ENCODE measurements at places on chromosomes 13 and 19. TPM values are rescaled to one million over a fixed set of nuclear protein-coding genes. Genes with fewer than 3 reads are reported as not detected.

- DNase-seq: no peak
These were observed 586.8 kb upstream of the MIR17HG start for GRCh38 chr13:90760639-90761038.

DNA sequence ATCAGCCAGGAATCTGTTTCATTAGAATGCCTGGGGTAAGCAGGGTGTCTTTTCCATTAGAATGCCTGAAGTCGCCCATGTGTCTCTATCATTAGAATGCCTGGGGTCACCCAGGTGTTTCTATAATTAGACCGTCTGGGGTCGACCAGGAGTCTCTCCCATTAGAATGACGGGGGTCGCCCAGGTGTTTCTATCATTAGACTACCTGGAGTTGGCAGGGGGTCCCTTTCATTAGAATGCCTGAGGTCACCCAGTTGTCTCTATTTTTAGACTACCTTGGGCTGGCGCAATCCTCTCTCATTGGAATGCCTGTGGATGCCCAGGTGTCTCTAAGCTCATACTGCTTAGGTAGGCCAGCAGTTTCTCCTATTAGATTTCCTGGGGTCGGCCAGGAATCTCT is 1447.6 kb downstream of the UQCRFS1 start:
- no peak for DNase-seq

GRCh38 chr19:41226053-41226873 is 7.2 kb downstream of the AXL start:
- no peak for DNase-seq

DNA sequence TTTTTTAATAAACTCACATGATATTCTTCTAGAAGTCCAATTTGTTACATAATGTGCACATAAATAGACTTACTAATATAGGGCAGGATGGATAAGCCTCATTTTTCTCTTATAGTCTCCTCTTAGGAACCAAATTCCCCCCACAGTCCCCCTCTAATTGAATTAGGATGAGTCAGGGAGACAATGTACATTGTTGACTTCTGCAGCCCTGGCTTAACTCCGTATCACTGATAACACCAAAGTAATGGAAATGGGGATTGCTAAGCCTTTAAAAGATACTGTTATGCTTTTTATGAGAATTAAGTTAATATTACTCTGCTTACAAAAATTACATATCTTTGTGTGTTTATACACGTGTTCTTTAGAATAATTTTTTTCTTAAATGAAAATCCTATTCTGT is 5.1 kb upstream of the PCDH9 start:
- DNase-seq: no peak

Gene FAM216B
- total RNA-seq: not detected

DNA sequence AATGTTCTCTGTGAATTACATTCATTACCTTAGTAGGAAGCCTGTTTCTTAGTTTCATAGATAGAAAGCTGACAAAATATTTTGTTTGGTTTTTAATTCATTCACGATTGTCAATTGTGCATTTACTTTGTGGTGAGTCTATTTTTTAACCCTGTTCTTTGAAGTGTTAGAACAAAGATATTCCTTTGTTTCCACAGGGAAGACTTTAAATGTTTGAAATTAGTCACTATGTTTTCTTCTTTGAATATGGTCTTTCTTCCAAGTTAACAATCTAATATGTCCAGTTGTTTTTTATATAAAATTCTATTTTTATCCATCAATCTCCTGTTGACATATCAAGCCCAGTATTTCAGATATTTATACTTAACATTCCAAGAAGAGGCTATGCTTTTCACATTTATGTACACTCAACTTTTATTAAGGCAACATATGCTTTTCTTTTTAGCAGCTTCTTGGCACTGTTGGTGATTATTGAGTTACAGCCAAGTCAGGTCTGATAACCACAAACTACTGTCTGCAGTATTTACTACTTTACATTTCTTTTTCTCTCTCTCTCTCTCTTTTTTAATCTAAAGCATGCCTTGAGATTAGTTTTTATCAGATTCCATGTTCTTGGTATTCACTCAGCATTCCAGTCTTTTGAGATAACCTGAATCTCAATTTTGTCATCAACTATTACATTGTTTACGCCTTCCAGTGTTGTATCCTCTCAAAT is 812.8 kb upstream of the SLC10A2 start:
- no peak for DNase-seq

DNA sequence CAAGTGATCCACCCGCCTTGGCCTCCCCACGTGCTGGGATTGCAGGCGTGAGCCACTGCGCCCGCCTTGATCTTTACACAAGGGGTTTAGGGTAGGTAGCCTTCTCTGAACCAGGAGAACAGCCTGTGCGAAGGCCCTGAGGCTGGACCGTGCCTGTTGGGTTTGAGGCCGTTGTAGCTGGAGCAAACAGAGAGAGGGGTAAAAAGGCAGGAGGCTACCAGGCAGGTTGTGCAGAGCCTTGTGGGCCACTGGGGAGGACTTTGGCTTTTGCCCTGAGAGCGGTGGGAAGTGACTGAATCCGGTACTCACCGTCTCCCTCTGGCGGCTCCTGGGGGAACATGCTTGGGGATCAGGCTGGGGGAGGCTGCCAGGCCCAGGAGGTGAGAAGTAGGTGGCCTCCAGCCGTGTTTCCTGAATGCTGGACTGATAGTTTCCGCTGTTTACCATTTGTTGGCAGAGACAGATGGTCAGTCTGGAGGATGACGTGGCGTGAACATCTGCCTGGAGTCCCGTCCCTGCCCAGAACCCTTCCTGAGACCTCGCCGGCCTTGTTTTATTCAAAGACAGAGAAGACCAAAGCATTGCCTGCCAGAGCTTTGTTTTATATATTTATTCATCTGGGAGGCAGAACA is 24.6 kb downstream of the SPC24 start:
- DNase-seq: peak; percentile 54

Gene NKPD1
- total RNA-seq: 0.13 TPM

Gene FOXO1
- total RNA-seq: 32.9 TPM

Gene NCLN
- 96.0 TPM for total RNA-seq

Gene CYP4F11
- total RNA-seq: not detected

Gene CGB1
- not detected for total RNA-seq

DNA sequence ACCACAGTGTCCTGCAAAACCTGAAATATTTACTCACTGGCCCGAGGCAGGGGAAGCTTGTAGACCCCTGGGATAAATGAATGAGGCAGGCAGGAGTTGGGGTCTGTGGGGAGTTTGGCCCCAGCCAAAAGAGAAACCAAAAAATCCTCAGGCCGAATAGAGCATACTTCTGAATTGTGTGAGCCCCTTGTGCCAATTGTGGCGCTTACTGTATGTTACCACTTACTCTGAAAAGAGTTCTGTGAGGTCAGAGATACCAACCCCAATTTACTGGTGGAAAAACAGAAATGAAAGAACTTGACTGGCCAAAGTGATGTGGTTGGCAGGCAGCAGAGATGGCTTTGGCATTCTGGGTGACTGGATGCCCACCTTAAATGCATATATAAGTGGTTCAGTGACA is 6.9 kb downstream of the CARM1 start:
- no peak for DNase-seq

DNA sequence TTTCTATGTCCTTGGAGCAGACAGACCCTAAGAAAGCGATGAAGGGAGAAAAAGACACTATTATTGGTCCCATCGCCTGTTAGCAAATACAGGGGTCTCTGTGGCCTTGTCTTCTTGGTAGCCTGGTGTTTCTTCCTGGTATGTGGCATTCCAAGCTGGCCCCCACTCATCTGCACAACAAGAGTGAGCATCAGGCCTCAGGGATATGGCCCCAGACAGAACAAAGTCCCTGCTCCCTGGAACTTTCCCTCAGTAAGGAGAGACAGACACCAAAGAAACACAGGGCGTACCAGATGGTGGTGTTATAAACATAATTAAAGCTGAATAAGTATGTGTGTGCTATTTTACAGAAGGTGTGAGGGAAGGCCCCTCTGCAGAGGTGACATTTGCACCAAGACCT is 48.2 kb upstream of the KPNA3 start:
- no peak for DNase-seq

DNA sequence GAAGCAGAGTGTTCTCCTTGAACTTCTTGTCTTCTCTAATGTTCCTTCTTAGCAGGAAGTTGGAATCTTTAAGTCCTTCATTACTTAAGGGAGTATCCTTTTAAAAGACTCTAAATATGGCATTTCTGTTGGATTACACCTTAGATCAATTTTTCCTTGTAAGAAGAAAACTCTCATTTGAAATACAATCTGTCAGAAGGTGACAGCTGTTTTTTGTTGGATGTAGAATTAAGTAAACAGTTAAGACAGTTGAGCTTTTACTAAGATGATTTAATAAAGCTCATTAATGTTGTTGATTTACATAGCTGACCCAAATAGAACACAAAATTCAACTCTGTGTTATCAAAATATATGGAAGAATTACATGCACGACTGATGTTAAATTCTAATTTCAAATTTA is 16.7 kb upstream of the MBNL2 start:
- no peak for DNase-seq

DNA sequence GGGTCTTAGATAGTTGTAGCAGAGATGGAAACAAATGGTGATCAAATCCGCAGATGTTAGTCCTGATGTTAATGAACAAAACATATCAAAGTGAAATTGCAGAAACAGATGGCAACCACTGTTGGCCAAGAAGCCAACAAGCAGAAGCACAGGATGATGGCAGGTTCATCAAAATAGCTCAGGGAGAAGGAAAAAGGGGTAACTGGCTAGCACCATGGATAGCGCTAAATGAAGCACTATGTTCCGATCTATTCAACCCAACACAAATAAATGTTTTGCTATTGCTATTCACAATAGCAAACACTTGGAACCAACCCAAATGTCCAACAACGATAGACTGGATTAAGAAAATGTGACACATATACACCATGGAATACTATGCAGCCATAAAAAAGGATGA is 413.7 kb downstream of the FGF14 start:
- DNase-seq: no peak
